ENCODE measurements at places on chromosomes 12 and 14. TPM values are rescaled to one million over a fixed set of nuclear protein-coding genes. Genes with fewer than 3 reads are reported as not detected.

Gene LPAR5
- 2.3 TPM for total RNA-seq

Gene CEBPE
- total RNA-seq: not detected

Gene FGD6
- total RNA-seq: 36.9 TPM

Gene ANKRD33
- total RNA-seq: not detected

Gene NEUROD4
- total RNA-seq: not detected

Gene EGLN3
- total RNA-seq: 56.1 TPM

Gene LRP1-AS
- not detected for total RNA-seq

Gene SVOP
- total RNA-seq: not detected

Gene TSPAN11
- total RNA-seq: under 0.01 TPM

Gene C1S
- total RNA-seq: 1.1 TPM

Gene WSCD2
- not detected for total RNA-seq

Gene TAS2R20
- 0.64 TPM for total RNA-seq

Gene OR10P1
- not detected for total RNA-seq

Gene CELA1
- not detected for total RNA-seq

Gene CALCOCO1
- 44.3 TPM for total RNA-seq

Gene ZFYVE1
- 6.6 TPM for total RNA-seq

Gene GLIPR1L1
- not detected for total RNA-seq

Gene TOGARAM1
- 9.6 TPM for total RNA-seq

Gene PZP
- total RNA-seq: not detected

Gene POLE
- total RNA-seq: 19.2 TPM

Gene TAS2R30
- total RNA-seq: 2.8 TPM

Gene TRHDE
- not detected for total RNA-seq

Gene ZBTB42
- total RNA-seq: 10.4 TPM

Gene LIN7A
- total RNA-seq: not detected

Gene TOMM20L
- not detected for total RNA-seq

Gene PPP1R1A
- not detected for total RNA-seq

Gene AVPR1A
- not detected for total RNA-seq

Gene TPPP2
- total RNA-seq: not detected

Gene MEG3
- total RNA-seq: 5.1 TPM

Gene KLRC2
- not detected for total RNA-seq

Gene IFI27
- 30.7 TPM for total RNA-seq

Gene ANO2
- total RNA-seq: not detected

Gene ZNF384
- 6.4 TPM for total RNA-seq

Gene GALNT6
- 61.9 TPM for total RNA-seq

Gene OR10AD1
- not detected for total RNA-seq

Gene AHSA1
- total RNA-seq: 149 TPM

Gene PRICKLE1
- 0.43 TPM for total RNA-seq

Gene COCH
- total RNA-seq: 3.9 TPM

Gene RNASE1
- not detected for total RNA-seq

Gene C12orf57
- total RNA-seq: 86.0 TPM

Gene CRACR2A
- total RNA-seq: 0.43 TPM

Gene CD69
- total RNA-seq: not detected

Gene DYNLL1
- total RNA-seq: 118 TPM

Gene RNASE9
- under 0.01 TPM for total RNA-seq

Gene LAG3
- total RNA-seq: not detected

Gene FGD4
- total RNA-seq: 31.1 TPM

Gene KTN1
- total RNA-seq: 140 TPM

Gene IL22
- total RNA-seq: not detected

Gene CLEC12A
- total RNA-seq: not detected

Gene B4GALNT3
- total RNA-seq: 5.5 TPM

Gene FIGNL2
- total RNA-seq: under 0.01 TPM

Gene WNT1
- total RNA-seq: not detected
